ENCODE measurements at places on chromosomes 6 and 20.

- DNase-seq, result no peak
These were observed 711.3 kb upstream of the GJE1 start for GRCh38 chr6:141421378-141421777.

DNA sequence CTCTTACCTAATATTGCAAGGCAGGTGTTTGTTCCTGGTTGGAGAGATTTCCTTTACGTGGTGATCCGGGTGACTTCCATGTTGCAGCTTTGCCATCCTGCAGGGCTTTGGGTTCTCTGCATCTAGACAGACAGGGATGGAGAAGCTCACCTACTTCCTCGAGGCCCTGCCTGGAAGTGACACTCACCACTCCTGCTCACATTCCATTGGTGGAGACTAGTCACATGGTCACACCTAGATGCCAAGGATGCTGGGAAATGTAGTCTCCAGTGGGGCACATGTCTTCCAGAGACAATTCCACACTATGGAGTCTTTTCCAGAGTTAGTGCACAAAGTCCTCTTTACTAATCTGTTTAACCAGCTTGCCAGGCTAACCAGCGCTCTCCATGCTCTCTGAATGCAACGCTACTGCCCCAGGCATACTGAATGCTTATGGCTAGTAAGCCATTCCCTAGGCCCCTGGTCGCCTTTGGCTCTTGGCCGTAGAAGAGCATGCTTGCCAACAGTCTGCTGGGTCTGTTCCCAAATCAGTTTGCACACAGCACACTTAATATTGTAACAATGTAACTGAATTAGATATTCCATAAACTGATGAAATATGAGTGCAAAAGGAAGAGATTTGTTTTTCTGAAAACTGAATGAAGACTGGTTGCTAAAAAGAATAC lies 6.7 kb upstream of the KCNK15 start:
- DNase-seq, result peak; percentile 35

- peak; percentile 86 for DNase-seq
These were observed 45.9 kb upstream of the TAB2 start for GRCh38 chr6:149271348-149272340.

DNA sequence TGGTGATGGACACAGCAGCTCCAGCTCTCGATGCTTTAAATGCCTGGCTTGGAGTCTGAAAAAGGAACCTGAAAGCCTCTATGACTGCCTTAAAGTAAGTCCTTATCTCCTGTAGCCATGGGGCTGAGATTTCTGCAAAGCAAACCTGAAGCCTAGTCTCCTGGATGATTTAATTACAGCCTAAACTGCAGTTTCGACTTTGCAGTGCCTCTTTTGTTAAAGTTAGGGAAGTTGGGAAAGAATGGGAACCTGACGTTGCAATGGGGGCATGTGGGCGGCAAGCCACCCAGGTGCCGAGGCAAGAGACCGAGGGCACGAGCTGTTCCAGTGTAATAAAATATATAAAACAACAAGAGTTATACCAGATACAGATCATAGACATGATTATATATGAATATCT lies 11.7 kb upstream of the TCFL5 start:
- no peak for DNase-seq

Measured in natural killer cell treated with Interleukin-12 subunit alpha and Interleukin-12 subunit beta and Interleukin-15 and Interleukin-18, amount 100 ng/mL, for 72 hours (primary cell).